ENCODE measurements at places on chromosomes 3 and 15.

DNA sequence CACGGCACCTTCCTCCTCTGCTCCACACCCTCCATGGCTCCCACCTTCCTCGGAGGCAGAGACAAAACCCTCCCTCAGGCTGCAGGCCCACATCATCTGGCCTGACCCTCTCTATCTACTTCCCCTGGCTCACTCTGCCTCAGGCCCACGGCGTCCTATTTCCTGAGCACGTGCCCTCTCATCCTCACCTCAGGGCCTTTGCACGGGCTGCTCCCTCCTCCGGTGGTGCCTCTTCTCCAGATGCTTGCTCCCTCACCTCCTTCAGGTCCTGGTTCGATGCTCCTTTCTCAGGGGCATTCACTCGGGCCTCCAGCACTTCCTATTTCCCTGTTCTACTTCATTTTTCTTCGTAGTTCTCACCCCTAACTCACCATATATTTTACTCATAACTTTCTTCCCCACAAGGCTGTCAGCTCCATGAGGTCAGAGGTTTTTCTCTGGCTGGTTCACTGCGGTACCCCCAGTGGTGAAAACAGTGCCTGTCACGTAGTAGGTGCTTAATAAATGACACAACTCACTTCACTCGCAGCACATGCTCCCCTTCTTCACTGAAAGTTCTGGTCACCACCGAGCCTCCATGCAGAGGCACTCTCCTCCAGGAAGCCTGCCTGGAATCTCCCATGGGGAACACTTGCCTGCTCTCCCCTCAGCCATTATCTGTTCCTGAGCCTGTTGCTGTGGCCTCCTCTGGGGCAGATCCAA lies 130.7 kb downstream of the WNT7A start:
- DNase-seq = no peak

- peak; percentile 75 for DNase-seq
These were observed 1.8 kb upstream of the ZSCAN2 start for GRCh38 chr15:84598993-84599392.

DNA sequence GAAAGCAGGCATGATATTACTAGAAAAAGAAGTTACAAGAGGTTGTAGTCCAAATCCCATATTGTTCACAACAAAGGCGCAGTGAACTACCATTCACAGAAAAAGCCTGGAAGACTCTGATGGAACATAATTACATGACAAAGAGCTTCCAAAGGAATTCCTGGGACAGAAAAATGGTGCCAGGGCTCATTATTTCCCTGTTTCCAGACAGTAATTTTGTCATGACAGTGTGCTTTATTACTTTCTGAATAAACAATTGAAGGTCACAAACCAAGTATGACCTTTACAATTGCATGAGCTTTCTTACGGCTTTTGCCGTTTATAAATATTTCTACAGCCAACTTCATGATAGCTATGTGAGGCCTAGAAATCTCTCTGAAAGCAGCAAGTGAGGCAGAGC lies 61.0 kb downstream of the CYFIP1 start:
- DNase-seq = no peak

DNA sequence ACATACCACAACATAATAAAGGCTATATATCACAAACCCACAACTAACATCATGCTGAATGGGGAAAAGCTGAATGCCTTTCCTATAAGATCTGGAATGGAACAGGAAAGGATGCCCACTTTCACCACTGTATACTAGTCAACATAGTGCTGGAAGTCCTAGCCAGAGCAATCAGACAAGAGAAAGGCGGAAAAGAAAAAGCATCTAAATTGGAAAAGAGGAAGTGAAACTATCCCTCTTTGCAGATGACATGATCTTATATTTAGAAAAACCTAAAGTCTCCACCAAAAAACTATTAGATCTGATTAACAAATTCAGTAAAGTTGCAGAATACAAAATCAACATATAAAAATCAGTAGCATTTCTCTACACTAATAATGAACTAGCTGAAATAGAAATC lies 14.6 kb upstream of the PIK3CA start:
- DNase-seq = no peak

DNA sequence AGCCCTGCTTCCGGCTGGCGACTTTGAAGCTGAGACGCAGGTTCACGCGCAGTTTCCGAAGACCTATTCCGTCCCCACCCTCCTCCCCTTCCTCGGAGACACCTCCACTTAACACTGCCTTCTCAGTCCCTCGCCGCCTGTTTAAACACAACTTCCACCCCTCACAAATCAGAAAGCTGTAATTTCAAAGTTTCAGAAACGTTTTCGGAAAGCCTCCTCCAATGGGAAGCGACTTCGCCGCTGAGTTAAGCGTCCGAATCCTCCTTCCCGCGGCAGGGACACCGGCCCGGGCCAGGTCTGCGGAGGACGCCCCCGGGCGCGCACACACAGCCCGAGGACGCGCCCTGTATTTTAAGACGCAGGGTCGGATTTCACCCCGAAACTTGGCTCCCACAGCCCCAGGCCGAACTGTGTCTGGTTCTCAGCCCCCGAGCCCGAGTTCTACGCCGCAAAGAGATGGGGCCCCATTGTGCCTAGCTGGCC lies 559 bp upstream of the LRRN1 start:
- DNase-seq = no peak

DNA sequence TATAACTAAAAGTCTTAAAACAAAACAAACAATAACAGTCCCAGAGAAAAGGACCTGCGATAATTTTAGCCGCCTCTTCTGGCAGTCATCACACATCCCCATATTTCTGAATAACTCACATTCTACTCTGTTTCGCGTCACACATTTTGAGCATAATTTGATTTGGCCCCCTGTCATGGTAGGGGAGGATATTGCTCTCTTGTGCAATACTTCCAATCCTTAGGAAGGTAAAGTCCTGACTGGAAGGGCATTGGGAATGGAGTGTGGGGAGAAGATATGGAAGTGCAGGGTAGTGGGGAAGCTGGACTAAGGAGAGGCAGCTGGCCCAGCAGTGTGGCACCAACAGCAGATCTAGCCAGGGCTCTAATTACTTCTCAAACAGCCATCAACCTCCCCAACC lies 11.3 kb upstream of the FSIP1 start:
- no peak for DNase-seq

DNA sequence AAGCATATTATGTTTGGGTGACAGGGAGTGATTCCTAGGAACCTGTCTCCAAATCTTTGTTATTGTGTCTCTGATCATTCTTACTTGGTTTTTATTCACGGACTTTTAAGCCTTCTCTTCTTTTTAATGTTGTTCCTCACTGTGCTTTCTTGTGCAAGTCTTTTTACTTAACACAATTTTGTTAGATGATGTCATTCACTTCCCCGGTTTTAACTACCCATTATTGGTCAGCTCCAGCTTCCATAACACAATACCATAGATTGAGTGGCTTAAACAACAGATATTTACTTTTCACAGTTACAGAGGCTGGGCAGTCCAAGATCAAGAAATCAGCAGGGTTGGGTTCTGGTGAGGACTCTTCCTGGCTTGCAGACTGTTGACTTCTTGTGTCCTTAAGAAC lies 436.3 kb upstream of the CBLB start:
- no peak for DNase-seq

GRCh38 chr15:75785771-75786574 lies 57.3 kb upstream of the UBE2Q2 start:
- no peak for DNase-seq

GRCh38 chr3:170128977-170129431 lies 52.5 kb downstream of the PHC3 start:
- no peak for DNase-seq

DNA sequence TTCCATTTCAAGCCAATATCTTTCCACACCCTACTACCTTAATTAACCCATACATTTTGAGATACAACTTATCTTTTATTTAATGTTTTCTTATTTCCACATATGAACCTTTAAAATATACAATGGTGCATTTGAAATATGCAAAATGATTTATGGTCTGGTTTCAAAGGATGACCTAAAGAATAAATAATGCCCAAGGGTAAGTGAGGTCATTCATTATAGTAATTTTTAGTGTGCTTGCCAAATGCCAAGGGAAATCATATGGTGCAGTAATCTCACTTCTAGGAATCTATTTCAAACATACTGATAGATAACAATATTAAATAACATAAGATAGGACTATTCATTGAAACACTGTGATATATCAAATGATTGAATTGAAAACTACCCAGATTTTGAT lies 1055.4 kb downstream of the AGBL1 start:
- DNase-seq = no peak

DNA sequence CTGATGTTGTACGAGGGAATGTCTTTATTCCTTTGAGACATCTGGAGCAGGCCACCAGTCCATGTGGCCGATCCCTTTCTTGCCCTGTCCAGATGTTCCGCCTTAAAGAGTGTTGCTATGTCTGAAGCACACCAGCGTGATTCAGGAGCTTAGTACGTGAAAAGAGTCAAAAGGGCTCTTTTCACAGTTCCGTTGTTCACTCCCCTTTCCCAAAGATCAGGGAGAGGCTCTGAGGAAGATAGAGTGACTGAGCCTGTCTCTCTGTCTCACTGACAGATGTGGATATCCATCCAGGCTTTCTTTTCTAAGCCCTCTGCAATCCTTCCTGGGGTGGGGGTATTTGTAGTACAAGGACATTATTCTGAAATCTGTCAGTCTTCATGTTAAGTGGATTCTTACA lies 262.5 kb upstream of the LRTM1 start:
- no peak for DNase-seq

GRCh38 chr3:130480736-130481135 lies 36.2 kb upstream of the COL6A6 start:
- no peak for DNase-seq

GRCh38 chr3:46509661-46510187 lies 11.9 kb downstream of the RTP3 start:
- no peak for DNase-seq

DNA sequence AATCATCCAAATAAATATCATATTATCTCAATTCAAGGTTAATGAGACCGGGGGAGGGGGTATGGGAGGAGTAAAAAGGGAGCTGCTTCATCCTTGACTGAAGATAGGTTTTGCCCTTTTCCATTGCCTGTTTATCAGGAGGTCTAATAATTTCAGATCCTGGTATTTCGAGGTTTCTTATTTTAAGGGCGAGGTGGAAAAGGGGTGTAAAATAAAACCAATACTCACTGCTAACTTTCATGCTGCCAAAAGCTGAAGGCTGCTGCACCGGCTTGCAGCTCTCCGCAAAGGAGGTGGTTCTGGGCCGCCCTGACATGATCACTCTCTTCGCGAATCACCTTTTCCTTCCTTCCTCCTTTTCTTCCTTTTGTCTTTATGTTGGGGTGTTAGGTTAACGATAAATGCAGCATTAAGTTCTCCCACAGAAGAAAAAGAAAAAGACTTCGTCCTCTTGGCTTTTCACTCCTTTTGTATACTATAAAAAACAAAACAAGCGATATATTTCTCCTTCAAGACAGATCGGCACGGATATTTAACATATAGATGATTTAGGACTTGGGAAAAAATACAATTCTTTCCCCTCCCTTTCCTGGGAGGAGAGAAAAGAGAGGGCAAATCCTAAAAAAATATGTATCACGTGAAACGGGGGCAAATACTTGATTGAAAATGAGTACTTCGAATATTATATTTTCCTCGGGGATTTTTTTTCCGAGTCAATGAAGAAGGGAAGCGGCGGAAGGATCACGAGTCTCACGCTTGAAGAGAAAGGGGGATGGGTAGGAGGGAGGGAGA lies 932 bp downstream of the GSK3B start:
- peak; percentile 79 for DNase-seq

Data from pons (tissue), 1 donor.